ENCODE measurements at places on chromosomes 7 and 10.

DNA sequence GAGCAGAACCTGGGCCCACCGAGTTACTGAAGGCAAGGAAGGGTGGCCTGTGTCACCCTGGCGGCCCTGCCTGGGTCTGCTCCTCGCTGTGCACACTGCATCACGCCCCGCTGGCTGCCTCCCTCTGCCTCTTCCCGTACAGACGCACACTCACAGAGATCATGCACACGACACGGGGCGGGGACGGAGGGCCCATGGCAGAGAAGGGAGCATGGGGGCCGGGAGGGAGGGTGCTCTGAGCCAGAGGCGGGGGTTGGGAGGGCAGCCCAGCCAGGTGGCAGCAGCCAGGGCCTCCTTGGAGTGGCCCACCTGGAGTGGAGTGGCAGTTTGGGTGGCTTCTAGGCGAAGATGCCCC is 16.6 kb downstream of the BUD23 start:
- DNase-seq, result no peak

- DNase-seq, result no peak
Measured at GRCh38 chr7:151664268-151664667, 144.6 kb upstream of the RHEB start.

- no peak for DNase-seq
Measured at GRCh38 chr10:78398382-78398781, 364.7 kb downstream of the RPS24 start.

- no peak for DNase-seq
Measured at GRCh38 chr10:68106656-68107055, 2.6 kb upstream of the MYPN start.

DNA sequence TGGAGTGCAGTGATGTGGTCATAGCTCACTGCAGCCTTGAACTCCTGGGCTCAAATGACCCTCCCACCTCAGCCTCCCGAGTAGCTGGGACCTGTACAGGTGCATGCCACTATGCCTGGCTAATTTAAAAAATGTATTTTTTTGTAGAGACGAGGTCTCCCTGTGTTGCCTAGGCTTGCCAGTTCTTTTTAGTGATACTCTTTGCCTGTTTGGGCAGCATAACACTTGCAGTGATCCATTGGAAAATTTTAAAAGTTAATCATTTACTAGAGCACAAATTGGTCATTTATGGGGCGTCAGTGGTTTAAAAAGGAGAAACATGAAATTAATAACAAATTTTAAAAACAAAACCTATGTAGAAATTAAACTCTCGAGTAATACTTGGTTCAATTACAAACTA is 78.3 kb downstream of the DYNC2I1 start:
- no peak for DNase-seq

DNA sequence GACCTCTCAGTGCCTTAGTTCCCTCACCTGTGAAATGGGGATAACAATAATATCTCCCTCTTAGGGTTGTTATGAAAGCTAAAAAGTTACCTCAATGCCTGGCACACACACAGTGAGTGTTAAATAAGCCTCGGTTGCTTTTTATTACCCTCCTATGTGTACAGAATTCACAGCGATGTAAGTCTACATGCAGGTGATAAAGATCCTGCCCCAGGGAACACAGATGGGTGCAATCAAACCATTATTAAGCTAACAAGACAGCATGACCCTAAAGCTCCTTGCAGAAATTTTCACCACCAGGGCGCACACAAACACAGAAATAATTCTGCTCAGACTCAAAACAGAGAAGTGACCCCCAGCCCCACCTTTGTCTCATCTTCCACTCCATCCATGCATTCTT is 261.9 kb downstream of the SNX10 start:
- DNase-seq, result no peak

- no peak for DNase-seq
Measured at GRCh38 chr7:108307595-108307994, 148.6 kb downstream of the NRCAM start.
